ENCODE measurements at places on chromosomes 6 and 20.

DNA sequence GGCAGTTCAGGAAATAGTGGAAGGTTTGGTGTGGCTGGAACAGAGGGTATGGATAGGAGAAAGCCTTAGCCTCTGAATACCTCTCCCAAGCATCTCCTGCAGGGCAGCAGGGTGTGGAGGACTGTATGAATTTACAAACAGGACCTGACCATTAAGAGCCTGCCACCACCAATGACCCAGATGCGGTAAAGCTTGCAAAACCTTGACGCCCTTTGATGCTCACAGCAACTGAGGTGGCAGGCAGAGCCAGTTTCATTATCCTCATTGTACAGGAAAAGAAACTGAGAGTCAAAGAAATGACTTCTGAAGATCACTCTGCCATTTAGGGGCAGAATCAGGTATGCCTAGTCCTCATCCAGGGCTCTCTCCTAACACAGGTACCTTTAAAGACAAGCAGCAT is 2.4 kb downstream of the HM13 start:
- DNase-seq: no peak

DNA sequence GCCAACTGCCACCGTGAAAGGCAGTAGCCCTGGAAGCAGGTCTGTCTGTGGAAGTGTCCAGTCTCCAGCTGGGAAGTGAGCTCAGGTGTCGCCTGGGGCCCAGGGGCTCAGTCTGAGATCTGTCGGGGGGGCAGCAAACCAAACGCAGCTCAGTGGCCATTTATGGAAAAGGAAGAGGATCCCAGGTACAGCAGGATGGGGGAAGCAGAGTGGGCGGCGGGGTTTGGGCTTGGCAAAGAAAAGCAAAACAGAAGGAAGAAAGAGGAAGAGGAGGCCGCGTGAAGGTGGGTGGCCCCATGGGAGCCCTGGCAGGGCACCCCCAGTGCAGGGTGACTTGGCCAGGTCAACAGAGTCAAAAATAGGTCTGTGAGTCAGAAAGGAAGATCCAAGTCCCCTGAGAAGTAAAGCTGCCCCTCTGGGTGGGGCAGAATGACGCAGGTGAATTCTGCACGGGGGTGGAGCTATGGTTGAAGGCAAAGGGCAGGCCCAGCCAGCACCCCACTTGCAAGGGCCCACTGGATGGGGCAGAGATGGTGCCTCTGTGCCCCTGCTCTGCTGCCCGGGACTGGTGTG is 5.3 kb downstream of the PXDC1 start:
- no peak for DNase-seq

GRCh38 chr6:44674226-44675155 is 287.0 kb downstream of the CDC5L start:
- no peak for DNase-seq

DNA sequence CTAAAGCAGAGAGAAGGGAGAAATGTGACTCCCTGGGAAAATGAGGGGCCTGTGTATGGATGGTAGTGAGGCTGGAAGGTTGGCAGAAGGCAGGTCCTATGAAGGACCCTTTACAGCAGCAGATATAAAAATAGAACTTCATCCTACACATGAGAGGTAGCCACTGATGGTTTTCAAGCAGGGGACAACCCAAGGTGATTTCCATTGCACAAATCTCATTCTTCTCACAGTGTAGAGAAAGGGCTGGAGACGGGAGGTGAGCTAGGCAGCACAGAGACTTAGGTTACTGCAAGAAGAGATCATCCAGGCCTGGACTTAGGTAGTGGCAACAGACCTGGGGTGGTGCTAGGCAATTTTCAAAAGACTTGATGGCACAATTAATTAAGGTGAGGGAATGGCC is 30.7 kb downstream of the TRAM2 start:
- DNase-seq: no peak

- DNase-seq: no peak
These were observed 44.7 kb upstream of the CCN2 start for GRCh38 chr6:131995917-131996316.

DNA sequence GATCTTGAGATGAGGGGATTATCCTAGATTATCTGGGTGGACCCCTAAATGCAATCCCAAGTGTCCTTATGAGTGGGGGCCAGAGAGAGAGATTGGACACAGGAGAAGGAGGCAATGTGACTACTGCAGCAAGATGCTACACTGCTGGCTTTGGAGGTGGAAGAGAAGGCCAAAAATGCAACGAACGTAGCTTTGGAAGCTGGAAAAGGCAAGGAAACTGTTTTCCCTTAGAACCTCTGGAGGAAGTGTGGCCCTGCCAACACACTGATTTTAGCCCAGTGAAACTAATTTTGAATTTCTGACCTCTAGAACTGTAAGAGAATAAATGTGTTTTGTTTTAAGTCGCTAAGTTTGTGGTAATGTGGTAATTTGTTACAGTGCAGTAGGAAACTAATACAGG is 15.7 kb downstream of the PPARD start:
- no peak for DNase-seq

DNA sequence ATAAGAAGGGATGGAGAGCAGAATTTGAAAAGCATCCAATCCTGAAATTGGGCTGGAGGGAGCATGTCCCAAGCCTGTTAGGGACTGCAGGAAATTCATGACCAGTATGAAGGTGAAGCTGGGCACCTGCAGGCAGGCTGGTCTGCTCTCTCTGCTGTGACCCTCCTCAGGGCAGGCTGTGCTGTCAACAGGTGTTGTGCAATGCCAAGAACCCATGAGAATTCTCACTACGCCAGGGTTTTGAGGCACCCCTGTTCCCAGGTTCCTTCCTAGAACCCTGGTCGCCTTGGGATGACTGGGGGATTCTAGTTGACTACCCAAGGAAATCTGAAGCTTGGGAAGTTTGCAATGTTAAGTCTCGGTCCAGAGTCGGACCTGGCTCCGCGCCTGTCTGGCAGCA is 13.3 kb upstream of the MAS1L start:
- no peak for DNase-seq

DNA sequence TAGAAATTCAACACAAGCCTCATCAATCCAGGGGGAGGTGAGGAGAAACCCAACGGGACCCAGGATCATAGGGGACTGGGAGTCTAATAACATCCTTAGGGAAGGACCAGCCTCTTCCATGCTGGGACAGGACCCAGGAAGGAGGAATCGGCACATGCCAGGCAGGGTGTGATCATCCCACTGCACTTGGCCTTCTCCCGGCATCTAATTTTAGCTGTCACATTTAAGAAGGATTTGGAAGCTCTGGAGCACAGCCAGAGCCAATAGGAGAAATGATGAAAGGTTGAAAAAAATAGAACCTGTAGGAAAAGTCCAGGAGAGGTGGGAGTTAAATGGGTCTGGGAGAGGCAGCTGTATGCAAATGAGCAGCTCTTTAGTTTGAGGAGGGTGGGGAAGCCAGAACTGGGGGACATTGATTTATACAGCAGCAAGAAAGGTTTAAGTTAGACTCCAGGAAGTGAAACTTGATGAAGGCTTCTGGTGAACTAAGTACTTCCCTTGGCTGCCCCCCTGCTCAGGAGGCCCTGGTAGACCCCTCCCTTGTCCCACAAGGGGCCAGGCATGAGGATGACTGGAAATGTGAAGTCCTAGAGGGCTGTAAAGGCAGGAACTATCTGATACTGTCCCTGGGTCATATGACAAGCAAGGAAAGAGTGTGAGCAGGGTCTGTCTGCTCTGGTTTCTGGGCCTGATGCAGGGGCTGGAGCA is 260.3 kb downstream of the LRFN2 start:
- no peak for DNase-seq

DNA sequence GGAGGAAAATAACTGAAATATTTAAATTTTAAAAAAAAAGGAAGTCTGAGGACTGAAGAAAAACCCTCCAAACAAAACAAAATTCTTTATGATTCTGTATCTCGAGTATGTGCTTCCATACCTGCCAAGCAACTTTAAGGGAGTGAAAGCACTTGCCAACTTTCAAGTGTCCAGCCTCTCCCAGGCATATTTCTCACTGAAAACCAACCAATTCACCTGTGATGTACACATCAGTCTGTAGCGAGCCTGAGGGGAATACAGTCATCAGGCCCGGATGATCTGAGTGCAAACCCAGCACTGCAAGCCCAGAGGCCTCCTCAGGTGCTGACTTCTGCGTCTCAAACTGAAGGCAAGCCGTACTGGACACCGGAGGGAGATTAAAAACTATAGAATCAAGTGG is 164.8 kb upstream of the NT5E start:
- DNase-seq: no peak

DNA sequence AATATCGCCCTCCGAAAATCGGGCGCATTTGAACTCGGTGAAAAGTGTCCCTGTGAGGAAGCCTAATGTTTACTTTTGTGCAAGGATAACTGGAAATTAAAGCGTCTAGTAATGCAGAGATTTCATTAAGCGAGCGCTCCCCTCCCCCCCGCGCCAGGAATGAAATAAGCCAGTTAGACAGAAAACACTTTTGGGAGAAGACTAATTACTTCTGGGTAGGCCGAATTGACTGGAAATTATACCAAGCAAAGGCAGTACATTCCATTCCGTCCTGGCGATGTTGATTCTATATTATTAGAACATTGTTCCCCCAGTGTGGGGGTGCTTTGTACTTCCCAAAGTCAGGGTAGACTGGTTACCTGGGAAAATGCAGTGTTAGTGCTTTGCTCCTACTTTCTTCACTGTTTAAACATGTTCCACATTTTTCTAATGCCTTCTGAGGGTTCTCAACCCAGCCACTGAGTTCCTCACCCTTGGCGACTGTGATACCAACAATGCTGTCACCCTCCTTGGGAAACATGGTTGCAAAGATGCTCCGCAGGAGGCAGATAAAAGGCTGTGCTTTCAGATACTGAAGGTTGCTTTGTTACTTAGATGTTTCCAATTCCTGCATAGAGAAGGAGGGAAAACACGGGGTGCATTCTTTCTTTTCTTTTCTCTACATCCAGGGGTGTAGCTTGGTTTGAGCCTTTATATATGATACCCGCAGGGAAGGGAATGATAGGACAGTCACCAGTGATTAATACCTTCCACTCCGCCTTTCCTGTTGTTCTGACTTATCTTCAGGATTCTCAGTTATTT is 2.6 kb downstream of the GJA1 start:
- no peak for DNase-seq

- no peak for DNase-seq
These were observed 236.8 kb downstream of the PACRG start for GRCh38 chr6:162964488-162965140.

DNA sequence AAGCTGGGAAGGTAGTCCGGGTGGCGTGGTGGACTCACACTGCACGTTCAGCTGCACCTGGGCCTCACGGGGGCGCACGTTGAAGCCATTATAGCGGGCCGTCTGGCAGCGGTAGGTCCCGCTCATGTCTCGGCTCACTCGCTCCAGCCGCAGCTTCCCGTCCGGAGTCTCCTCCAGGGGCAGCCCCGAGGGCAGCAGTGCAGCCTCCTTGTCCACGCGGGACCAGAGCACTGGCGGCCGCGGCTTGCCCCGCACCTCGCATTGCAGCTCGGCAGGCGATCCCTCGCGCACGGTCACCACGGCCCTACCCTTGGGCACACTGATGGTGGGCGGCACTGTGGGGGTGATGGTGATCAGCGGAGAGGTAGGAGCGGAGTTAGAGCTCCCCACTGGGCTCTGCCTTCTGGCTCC is 47.6 kb downstream of the MDGA1 start:
- DNase-seq: no peak

GRCh38 chr6:85329196-85329595 is 120.7 kb upstream of the NT5E start:
- no peak for DNase-seq

All from stimulated activated CD4-positive, alpha-beta T cell treated with anti-CD3 and anti-CD28 coated beads, TNF-alpha, amount 100 ng/mL, for 24 hours (primary cell).